ENCODE measurements at places on chromosomes 2 and 18.

- no peak for DNase-seq
Measured at GRCh38 chr2:30368258-30368657, 78.8 kb upstream of the LCLAT1 start.

- DNase-seq, result no peak
Measured at GRCh38 chr2:58137221-58137620, 90.6 kb downstream of the VRK2 start.

DNA sequence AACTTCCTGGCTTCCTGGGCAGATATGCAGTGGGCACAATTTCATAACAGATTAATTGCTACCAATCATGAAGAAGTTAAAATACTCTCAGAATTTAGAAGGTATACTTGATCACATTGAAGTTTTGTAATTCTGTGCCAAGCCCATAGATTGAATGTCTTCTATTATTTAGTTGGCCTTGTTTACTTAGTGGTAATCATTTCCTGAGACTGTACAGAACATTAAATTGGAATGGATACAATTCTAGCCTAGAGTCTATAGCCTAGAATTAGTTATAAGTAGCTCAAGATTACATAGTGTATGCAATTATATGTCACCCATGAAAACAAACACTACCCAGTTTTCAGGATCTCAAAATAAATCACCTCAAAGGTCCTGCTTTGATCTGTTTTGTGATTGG is 615.8 kb downstream of the XIRP2 start:
- DNase-seq, result no peak

DNA sequence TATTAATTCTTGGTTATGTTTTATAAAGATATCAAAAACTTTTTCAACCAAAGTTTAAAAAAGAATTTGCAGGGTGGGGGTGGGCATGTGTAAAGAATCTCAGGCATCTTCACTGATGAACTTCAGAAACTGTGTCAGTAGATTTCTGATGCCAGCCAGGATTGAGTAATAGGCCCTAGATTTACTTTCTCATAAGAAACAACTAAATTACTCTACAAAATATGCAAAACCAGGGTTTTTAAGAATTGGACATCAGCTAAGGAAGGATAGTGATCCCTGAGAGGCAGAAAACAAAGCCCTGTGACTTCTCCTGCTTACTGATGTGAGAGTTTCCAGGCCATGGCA is 11.9 kb upstream of the IL1R1 start:
- DNase-seq, result no peak

DNA sequence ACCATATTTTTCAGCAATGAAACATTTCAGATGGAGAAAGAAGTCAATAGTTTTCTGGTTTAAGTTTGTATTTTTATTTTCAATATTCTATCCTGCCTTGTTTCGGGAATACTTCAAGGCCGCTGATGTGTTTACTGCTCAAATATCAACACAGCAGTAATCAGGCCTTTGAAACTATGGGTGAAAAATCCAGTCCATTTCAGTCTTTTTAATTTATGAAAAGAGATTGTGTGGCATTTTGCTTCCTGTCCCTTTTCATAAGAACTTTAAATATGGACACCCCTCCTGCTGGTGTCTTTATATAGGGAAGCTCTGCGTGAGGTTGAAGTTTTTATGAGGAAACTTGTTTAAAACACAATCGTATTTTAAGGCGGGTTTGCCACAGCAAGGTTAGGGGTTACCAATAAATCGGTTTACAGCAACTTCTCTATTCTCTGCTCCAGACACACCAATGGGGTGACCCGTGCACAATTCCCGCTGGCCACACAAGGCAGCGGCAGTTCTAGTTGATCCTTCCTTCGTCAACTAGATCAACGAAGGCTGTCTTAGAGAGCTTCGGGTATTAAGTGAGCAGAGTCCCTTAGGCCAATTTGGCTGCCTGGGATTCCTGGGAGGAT is 1.2 kb upstream of the TANC1 start:
- no peak for DNase-seq

- peak; percentile 24 for DNase-seq
Measured at GRCh38 chr2:189222468-189223105, 43.0 kb upstream of the COL5A2 start.

DNA sequence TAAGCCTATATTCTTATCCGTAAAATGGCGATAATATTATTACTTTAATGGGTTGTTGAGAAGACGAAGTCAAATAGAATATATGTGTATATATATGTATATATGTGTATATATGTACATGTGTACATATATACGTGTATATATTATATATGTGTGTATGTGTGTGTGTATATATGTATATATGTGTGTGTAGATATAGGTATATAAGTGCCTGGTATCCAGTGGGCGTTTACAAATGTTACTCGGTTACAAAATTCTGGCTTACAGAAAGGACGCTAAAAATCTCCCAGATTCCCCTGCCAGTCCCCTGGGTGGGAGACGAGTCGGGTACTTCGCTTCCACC is 295 bp upstream of the MTX2 start:
- no peak for DNase-seq

- no peak for DNase-seq
Measured at GRCh38 chr2:96873651-96874096, 3.8 kb upstream of the SEMA4C start.

GRCh38 chr2:119407430-119408220 is 24.0 kb upstream of the TMEM37 start:
- no peak for DNase-seq
